Activated CD4-positive, alpha-beta T cell treated with anti-CD3 and anti-CD28 coated beads for 4 hours (primary cell): ENCODE measurements at places on chromosomes 1 and 21.

DNA sequence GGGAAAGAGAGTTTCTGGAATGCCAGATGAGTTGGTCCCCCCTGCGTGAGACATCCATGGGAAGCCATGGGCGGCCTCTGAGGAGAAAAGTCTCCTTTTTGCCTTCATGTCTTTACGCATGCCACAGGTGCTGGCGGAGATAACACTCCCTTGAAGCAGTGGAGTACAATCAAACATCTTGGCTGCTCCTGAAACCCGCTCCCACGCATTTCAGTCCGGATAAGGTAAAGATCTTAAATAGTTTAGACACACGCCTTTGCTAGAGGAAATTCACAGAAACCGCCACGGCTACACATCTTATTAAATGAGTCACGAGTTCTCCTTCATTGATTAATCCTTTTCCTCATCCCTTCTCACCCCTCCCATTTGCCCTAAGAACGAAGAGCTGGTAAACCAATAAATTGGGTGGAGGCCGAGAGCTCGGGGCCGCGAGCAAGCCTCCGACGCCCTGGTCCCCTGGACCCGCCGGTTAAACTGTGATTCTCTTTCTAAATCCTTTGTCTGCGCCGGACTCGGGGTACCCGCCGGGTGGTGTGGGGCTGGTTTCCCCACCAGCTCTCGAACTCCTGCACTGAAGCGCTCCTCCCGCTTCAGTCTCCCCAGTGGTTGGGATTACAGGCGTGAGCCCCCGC lies 6.6 kb upstream of the ZNF669 start:
- peak; percentile 46 for DNase-seq

DNA sequence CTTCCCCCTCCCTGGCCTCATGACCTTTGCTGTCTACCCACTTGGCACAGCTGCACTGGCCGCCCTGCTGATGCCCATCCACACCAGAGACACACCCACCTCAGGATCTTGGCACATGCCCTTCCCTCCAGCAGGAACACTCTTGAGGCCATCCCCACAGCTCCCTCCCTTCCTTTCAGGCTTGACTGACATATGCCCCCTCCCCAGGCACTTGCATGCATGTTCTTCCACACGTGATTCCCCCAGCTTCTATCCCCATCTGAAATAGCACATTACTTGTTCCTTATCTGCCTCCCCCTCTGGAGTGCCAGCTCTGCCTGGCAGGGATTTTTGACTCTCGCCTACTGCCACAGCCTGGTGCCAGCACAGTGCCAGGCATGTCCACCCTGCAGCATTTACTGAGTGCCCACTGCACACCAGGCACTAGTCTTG lies 98.5 kb upstream of the SLC25A33 start:
- DNase-seq: no peak

DNA sequence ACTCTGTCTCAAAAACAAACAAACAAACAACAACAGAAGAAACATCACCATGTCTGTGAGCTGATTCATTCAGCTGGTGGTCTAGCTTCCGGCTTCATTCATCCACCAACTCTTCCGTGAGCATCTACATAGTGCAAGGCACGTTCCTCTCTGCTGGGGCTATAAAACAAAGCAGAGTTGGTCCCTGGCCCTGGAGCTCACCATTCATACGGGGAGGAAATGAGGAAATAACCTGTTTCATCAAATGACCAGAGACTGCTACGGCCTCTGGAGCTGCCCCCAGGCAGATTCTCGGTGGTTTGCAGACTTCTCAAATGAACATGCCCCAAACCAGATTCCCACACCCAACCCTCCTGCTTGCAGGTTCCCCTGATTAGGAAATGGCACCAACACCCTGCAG lies 41.0 kb upstream of the ID3 start:
- no peak for DNase-seq

- no peak for DNase-seq
These were observed 108.3 kb downstream of the PTPRC start for GRCh38 chr1:198747127-198747526.

GRCh38 chr1:91201694-91202093 lies 179.9 kb upstream of the ZNF644 start:
- DNase-seq: no peak

- DNase-seq: no peak
These were observed 15.2 kb downstream of the CHML start for GRCh38 chr1:241624935-241625334.

GRCh38 chr1:26822737-26823395 lies 3.6 kb upstream of the ZDHHC18 start:
- no peak for DNase-seq

- no peak for DNase-seq
These were observed 176.0 kb downstream of the SEC16B start for GRCh38 chr1:177793900-177794299.

- DNase-seq: no peak
These were observed 96.7 kb upstream of the GNG4 start for GRCh38 chr1:235746245-235746644.

GRCh38 chr1:234969581-234970400 lies 158.8 kb downstream of the TOMM20 start:
- DNase-seq: no peak

DNA sequence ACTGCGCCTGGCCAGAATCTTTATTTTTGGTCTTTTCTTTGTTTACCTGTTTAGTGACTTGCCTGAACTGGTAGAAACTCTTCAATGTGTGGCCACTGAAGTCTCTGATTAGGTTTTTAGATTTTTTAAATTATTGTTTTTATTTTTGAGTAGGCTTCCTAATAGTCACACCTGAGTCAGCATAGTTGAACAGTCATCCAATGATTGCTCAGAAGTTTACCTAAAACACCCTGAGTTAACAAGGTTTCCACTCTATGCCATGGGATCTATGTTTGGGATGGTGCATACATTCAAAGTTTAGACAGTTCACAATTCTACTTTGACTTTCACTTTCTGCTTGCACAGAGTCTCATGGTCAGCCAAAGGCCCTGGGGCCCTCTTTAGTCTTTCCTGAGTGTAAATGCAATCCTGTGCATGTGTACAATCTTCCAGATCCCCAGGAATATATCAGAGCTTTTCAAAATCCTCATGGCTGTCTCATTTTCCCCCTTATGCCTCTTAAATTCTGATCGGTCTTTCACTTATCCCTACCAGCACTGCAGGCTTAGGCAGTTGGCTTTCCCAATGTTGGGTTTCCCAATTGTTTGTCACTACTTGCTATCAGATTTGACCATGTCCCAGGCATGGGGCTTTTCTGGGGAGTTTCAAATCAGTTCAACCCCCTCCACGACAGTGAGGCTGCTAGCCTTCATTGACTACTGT lies 114.4 kb upstream of the RAB3GAP2 start:
- DNase-seq: no peak

- no peak for DNase-seq
These were observed 152.3 kb downstream of the DMRTA2 start for GRCh38 chr1:50270926-50271325.

DNA sequence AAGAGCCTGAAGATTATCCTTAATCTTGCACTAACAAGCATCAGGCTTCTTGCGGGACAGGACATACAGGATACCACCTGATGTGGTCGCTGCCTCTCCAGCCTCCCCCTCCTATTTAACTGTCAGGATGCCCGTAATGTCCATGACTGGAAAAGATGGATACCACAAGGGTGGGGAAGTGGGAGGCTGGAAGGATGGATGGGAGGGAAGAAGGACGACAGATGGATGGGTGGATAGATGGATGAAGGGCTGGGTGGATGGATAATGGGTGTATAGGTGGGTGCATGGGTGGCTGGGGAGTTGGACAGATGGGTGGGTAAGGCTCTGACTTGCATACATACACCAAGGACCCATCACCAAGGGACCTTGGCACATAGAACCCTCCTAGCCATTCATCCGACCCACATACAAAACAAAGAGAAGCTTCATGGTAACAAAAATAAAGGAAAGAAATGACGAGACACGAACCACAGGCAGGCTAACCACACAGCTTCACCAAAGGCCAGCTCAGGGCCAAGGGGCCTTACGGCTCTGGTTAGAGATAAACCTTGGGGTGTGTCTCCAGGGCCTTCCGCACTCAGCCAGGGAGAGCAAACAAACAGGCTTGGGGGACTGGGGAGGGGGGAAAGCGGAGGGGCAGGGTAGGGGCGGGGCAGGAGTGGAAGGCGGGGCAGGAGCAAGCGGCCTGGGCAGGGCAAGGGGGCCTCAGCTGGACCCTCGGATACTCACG lies 50.5 kb downstream of the HSPG2 start:
- DNase-seq: no peak

DNA sequence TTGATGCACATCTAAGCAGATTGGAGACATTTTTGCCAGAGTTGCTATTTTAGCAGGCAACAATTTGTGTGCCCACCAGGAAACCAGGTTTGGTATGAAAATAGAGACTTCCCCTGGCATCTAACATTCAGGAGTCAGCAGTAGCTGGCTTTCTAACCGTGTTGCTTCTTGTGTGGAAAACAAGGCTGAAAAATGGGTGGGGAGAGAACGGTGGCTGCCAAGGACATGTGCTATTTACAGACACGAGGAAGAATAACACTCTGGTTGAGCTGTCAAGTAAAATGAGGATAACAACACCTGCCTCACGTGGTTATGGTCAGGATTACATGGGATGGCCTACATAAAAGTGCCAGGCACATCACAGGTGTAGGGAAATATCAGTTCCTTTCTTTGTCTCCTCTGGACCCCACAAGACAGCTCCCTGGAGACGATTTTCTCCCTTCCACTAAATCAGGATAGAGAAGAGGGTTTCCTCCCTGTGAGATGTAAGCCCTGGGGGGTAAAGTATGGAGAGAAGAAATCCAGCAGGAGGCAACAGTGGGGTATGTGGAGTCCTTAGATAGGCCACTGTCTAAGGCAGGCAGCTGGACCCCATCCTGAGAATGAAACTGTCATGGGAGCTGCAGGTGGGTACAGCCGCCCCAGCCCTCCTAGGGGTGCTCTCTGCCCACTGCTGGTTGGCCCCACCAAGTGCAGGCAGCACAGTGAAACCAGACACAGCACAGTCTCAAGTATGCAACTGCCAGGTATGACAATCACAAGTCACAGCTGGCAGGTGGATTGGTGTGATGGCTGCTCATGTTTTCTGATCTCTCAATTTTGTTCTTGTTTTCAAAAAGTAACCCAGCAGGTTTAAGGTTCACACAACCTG lies 80.3 kb downstream of the TENT5C start:
- no peak for DNase-seq

DNA sequence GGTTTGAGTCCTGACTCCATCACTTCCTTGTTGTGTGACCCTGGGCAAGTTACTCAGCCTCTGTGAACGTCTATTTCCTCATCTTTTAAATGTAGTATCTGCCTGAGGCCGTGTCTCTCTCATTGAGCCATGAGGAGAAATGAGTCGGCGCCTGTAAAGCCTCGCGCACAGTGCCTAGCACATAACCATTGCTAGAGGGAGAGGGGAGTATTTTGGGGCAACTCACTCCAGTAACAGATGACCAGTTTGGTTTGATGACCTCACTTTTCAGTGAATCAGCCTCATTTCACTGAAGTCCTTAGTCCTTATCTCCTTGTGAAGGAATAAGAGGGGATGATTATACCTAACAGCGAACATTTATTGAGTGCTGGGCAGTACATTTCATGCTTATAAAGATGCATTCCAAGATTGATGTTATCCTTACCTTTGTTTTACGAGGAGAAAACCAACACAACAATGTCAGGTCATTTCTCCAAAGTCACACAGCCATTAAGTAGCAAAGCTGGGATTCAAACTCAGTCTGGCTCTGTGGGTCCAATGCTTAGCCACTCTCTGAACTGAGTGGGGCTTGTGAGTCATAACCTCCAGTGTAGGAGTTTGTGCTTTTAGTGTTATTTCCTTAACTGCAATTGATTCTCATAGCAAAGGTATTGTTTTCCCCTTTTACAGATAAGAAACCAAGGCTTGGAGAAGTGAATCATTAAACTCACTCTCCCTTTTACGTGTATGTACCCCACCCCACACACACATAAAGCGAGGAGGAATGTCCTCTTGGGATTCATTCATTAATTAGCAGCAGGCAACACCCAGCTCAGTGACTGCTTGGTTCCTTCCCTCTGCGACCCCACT lies 25.9 kb downstream of the KCNC4 start:
- no peak for DNase-seq

- no peak for DNase-seq
These were observed 198.2 kb downstream of the GREM2 start for GRCh38 chr1:240413732-240414131.

DNA sequence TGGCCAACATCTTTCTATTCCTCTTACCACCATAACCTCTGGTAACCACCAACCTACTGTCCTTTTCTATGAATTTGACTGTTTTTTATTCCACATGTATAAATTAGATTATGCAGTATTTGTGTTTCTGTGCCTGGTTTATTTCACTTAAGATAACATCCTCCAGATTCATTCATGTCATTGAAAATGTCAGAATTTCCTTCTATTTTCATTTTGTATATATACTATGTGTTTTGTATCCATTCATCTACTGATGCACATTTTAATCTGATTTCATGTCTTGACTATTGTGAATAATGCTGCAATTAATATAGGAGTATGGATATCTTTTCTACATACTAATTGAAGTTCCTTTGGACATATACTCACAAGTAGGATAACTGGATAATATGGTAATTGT lies 403.2 kb downstream of the NCAM2 start:
- DNase-seq: no peak

DNA sequence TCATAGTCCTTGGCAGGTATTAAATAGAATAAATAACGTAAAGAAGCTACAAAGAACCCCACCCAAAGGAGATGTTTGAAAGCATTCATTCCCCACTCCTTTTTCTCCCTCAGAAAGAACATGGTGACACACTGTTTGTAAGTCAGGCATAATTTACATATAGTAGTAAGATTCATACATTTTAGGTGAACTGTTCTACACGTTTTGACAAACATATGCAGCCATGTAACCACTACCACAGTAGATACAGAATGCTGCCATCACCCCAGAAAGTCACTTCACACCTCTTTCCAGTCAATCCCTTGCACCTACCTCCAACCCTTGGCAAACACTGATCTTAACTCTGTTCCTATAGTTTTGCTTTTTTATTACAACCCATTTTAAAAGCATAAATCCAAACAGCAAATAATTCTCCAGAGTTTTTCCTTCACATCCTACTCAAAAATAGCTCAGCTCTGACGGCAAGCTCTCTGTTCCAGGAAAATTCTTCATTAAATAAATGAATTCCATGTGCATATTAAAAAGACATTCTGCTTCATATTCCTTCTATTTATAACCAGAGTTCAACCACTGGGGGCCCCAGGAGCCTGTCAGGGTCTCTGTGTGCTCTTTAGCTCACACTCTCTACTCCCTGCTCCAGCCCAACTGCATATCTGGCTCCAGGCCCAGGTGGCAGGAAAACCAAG lies 258.8 kb downstream of the PLPP3 start:
- DNase-seq: no peak

DNA sequence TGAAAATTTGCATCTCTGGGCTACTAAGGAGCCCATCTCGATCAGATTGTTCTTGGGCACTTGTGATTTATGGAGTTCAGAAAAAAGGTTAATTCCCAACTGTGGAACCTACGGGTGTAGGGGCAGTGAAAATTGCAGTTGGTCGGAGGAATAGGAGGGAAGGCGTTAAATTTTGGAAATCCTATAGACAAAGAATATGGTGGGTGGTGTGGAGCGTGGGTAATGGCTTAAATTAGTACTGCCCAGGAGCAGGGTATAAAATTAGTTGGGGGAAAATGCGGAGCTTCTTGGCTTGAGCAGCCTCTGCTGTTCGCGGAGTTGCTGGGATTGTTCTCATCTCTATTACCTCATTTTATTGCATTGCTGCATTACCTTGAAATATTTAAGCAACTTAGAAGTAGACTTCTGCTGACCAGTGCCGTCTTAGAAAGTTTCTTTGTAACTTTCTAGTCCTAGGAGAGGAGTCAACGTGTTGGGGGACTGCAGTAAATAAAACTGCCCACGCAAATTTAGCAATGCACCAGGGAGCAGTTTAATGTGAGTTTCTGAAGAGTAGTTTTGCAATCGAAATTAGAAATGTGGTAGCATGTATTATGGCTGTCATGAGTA lies 514 bp downstream of the S1PR1 start:
- peak; percentile 26 for DNase-seq
